ENCODE measurements at places on chromosomes 11 and 22.

GRCh38 chr11:2270322-2271076 is at the start of gene ASCL2:
Gene ASCL2 (minus strand): TSS chr11:2270588. CDS start chr11:2270332, 256 bp downstream.
- DNase-seq, result no peak

DNA sequence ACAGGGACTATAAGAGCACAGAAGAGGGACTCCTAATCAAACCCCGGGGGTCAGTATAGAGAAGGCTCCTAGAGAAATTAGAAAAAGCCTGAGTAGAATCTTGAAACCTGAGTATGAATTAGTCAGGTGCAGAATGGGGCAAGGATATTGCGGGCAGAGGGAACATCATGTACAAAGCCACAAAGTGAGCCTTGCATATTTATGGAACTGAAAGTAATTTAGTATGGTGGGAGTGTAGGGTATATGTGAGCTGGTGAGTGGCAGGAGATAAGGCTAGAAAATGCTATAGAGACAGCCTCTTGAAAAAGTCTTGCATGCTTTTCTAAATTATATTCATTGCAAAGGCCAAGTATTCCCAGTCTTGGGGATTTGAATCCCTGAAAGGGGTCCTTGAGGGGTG is 93.7 kb downstream of the STIM1 start:
- DNase-seq, result no peak

- no peak for DNase-seq
Observed at GRCh38 chr11:42422090-42422489, 889.7 kb upstream of the API5 start.

DNA sequence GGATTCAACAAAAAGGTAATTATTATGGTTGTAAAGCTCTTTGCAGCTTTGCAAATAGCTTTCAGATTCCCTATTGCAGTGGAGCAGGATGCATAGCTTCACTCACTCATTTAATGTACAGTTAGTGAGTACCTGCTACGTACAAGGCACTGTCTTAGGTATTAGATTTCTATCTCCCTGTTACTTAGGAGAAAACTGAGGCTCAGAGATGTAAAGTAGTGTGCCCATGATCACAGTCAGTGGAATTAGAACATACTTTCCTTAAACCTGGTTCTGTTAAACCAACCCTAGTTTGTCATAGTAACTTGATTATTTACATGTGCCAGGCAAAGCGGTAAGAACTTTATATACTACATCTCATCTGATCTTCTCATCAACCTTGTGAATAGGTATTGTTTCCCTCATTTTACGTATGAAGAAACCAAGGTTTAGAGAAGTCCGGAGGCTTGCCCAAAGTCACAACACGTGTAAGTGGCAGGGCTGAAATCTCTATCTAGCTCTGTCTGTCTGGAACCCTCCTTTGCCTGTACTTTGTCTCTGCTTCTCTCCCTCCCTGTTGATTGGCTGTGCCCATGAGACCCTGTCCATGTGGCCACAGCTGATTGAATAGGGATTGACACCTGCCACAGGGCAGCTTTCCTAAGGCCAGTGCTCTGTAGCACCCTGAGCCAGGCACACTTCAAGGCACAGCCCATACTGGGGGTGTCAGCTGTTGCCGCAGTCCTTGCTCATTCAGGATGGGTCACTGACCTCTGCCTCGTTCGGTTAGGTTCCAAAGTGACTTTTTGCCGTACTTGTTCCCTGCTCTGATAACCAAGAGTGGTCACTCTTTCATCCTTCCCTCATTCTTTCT is 63.8 kb upstream of the PRSS23 start:
- DNase-seq, result no peak

GRCh38 chr22:37223965-37224551 is 11.8 kb upstream of the SSTR3 start:
- DNase-seq, result no peak

DNA sequence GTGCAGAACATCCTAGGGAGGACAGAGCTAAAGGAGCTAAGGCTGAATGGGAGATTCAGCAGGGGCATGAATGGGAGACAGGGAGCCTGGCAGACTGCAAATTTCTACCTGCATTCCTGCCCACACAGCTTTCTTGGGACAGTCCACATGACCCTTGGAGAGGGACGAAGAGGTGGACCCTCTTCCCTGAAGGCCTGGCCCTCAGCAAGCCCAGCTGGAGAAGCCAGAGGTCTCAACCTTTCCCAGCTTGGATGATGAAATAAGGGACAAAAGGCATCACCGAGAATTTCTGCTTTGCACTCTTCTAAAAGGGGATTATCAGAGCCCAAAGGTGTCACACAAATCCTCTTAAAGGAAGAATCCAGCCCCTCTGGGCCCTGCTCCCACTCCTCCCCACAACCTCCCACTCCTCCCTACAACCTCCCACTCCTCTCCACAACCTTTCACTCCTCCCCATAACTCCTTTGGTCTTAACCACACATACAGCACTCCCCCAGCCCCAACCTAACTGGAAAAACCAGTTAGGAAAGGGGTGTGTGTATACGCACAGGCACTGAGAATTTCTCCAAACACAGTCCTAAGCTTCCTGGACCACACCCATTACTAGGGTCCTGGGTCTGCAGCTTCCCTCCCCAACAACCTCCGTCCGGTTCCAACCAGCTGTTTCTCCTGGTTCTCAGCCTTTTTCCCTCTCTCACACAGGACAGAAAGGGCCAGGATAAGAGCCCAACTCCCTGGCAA is 38.4 kb downstream of the RPL27A start:
- no peak for DNase-seq

DNA sequence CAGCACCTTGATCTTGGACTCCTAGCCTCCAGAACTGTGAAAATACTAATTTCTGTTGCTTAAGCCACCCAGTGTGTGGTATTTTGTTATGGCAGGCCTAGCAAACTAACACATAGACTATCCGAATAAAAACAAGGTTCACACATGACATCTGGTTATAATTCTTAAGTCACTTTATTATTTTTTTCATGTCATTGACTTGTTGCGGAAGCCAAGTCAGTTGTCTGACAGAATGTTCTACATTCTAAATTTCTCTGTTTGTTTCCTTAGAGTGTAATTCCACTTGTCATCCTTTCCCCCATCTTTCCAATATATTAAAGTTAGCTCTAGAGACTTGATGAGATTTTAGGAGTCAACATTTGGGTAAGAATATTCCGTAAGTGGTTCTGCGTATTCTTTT is 40.6 kb downstream of the RAB30 start:
- no peak for DNase-seq

DNA sequence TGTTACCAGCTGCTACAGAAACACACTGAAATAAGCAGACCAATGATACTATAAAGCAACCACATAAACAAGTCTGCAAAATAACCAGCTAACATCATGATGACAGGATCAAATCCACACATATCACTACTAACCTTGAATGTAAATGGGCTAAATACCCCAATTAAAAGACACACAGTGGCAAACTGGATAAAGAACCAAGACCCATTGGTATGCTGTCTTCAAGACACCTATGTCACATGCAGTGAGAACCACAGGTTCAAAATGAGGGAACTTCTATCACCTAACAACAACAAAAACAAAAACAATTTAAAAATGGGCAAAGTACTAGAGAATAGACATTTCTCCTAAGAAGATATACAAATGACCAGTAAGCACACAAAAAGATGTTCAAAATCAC is 89.9 kb downstream of the ARHGAP32 start:
- no peak for DNase-seq
